ENCODE measurements at places on chromosomes 13 and 19. TPM values are rescaled to one million over a fixed set of nuclear protein-coding genes. Genes with fewer than 3 reads are reported as not detected.

Gene KCNJ14
- total RNA-seq, result 1.8 TPM

Gene ZNF556
- total RNA-seq, result not detected

Gene LRRC25
- not detected for total RNA-seq

Gene KPTN
- 13.8 TPM for total RNA-seq

Gene TTYH1
- 2.2 TPM for total RNA-seq

Gene SPACA7
- not detected for total RNA-seq

Gene ZNRF4
- total RNA-seq, result not detected
